ENCODE measurements at places on chromosomes 7 and 10. TPM values are rescaled to one million over a fixed set of nuclear protein-coding genes. Genes with fewer than 3 reads are reported as not detected.

- DNase-seq = peak; percentile 74
- peaks cover 22% of the 10 kb centered on the region for H3K4me1 ChIP-seq
- H3K27me3 ChIP-seq = no peaks in the 10 kb centered on the region
Observed at GRCh38 chr10:14926722-14927416, 27.0 kb downstream of the DCLRE1C start.

- no peaks in the 10 kb centered on the region for H3K36me3 ChIP-seq
- no peak for DNase-seq
- no peaks in the 10 kb centered on the region for H3K4me1 ChIP-seq
Observed at GRCh38 chr7:34652809-34653208, 5.2 kb upstream of the NPSR1 start.

- no peak for DNase-seq
- no peaks in the 10 kb centered on the region for H3K36me3 ChIP-seq
- H3K4me1 ChIP-seq = no peaks in the 10 kb centered on the region
- no peak overlapping the region for H3K4me3 ChIP-seq
- no peak overlapping the region for H3K27ac ChIP-seq
- no peaks in the 10 kb centered on the region for H3K27me3 ChIP-seq
Observed at GRCh38 chr10:24457661-24458318, 248.9 kb downstream of the KIAA1217 start.

DNA sequence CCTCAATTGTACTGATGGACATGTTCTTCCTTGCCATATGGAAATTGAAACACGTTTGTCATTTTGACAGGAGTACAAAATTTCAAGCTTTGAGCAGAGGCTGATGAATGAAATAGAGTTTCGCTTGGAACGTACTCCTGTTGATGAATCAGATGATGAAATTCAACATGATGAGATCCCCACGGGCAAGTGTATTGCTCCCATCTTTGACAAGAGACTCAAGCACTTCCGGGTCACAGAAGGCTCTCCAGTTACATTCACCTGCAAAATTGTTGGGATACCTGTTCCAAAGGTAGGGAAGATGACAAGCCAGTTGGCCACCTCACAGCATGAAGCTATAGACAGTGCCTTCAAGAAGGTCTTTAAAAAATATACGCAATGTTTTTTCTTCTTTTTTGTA, 43.1 kb downstream of the ATOH7 start:
- DNase-seq = no peak
- H3K27ac ChIP-seq = no peak overlapping the region
- H3K36me3 ChIP-seq = no peaks in the 10 kb centered on the region
- H3K4me1 ChIP-seq = no peaks in the 10 kb centered on the region

The GPNMB gene
- total RNA-seq = 5.9 TPM

DNA sequence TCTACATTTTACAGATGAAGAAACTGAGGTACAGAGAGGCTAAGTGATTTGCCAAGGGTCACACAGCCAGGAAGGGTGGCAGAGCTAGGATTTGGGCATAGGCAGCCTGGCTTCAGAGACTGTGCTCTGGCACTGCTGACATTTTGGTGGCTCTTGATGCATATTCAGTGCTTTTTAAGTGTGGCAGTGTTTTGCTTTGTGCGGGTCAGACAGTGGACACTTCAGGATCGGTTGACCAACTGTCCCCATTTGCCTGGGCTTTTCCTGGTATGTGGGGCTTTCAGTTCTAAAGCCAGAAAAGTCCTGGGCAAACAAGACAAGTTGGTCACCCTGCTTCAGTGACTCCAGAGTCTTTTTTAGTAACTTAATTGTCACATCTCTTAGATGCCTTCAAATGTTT, 35.0 kb downstream of the SUFU start:
- no peak for DNase-seq
- H3K36me3 ChIP-seq = no peaks in the 10 kb centered on the region
- H3K27ac ChIP-seq = peak overlapping the region; percentile 38
- no peak overlapping the region for H3K4me3 ChIP-seq
- no peaks in the 10 kb centered on the region for H3K27me3 ChIP-seq
- peaks cover 20% of the 10 kb centered on the region for H3K4me1 ChIP-seq

The CC2D2B gene
- 0.72 TPM for total RNA-seq

DNA sequence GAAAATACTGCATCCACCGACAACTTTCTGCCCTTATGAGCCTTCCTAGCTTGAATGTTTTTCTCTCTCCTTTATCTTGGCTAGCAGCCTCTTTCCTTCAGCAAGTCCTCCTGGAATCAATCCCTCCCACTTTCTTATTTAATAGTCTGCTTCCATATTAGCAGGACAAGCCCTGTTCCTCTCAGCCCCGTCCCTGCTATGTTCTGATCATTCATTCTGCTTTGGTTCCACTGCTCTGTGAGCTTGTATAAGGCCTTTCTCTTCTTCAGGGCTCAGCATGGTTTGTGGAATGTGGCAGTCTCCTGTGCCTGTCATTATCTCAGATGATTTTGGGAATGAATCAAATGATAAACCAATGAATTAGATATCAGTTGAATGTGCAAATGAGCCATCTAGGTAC, 420.1 kb downstream of the DPP6 start:
- no peaks in the 10 kb centered on the region for H3K36me3 ChIP-seq
- H3K4me3 ChIP-seq = no peak overlapping the region
- no peaks in the 10 kb centered on the region for H3K4me1 ChIP-seq
- no peak for DNase-seq
- no peak overlapping the region for H3K27ac ChIP-seq

DNA sequence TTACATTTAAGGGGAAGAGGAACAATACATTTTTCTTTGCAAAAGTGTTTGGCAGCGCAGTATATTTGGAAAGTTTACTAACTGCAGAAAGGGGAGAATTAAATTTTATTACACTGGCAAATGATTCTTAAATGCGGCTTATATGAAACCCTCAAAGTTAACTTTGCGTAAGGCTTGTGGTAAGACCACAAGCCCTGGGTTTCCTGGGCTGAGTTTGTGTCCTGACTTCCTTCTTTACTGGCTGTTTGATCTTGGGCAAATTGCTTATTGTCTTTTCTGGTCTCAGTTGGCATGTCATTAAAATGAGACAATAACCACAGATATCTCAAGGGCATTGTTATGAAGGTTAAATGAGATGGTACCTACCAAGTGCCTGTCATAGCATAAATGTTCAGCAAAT, 106.8 kb downstream of the GLRX3 start:
- H3K4me1 ChIP-seq = no peaks in the 10 kb centered on the region
- H3K4me3 ChIP-seq = no peak overlapping the region
- H3K36me3 ChIP-seq = no peaks in the 10 kb centered on the region
- H3K27me3 ChIP-seq = no peaks in the 10 kb centered on the region
- no peak overlapping the region for H3K27ac ChIP-seq

- no peak overlapping the region for H3K27ac ChIP-seq
- no peak for DNase-seq
- peaks cover 12% of the 10 kb centered on the region for H3K4me1 ChIP-seq
- no peaks in the 10 kb centered on the region for H3K27me3 ChIP-seq
- no peak overlapping the region for H3K4me3 ChIP-seq
Observed at GRCh38 chr10:45383682-45384330, 9.8 kb downstream of the ALOX5 start.

The SCART1 gene
- total RNA-seq = 1.2 TPM

The MCM10 gene
- 30.7 TPM for total RNA-seq

The GLI3 gene
- not detected for total RNA-seq

Measured in GM12878 (cell line).